Naive thymus-derived CD4-positive, alpha-beta T cell (primary cell): ENCODE measurements at places on chromosomes 7 and 10. TPM values are rescaled to one million over a fixed set of nuclear protein-coding genes. Genes with fewer than 3 reads are reported as not detected.

CUBN gene
- polyA plus RNA-seq, result 0.46 TPM

DNA sequence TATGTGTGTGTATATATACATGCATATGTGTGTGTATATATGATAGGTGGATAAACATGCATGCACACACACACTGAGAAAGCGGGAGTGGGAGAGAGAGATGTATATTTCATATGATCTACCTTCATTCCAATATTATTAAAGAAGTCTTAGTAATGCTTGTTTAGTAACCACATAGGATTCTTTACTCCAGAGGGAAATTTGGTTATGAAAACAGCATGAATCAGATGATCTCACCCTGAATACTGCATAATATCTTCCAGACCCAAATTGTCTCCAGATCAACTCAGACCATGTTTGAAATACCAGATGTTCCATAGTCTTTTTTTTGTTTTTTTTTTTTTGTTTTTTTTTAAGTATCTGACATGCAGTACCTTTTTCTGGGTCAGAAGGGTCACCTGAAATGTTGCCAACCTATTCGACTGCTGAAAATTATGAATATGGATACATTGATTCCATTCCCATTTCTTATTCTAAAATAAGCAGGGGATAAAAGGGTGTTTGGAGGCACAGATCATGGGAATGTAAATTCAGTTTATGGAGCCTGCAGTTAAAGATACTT, 17.4 kb downstream of the TES start:
- H3K27ac ChIP-seq, result no peak overlapping the region
- no peak overlapping the region for H3K4me3 ChIP-seq
- H3K4me1 ChIP-seq, result peaks cover 53% of the 10 kb centered on the region
- no peak for DNase-seq
- H3K27me3 ChIP-seq, result no peaks in the 10 kb centered on the region

DNA sequence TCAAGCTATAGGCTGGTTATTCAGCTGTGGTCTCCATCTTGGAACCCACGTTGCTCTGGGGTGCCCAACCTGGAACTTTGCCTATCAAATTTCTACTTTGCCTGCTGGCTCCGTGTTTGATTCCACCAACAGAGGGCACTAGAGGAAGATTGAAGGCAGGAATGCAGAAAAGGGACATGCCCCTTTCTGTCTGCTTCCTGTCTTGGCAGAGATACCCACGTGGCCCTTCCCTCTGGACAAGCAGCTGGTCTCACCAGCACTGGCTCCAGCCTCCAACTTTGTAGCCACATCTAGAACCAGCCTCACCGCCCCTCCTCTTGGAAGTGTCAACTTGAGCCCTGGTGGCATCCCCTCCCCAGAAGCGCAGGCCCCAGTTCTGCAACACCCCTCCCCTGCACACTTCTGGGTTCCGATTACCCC, 52.1 kb upstream of the ZNF438 start:
- no peaks in the 10 kb centered on the region for H3K4me1 ChIP-seq
- no peak overlapping the region for H3K4me3 ChIP-seq
- H3K27me3 ChIP-seq, result no peaks in the 10 kb centered on the region

GRCh38 chr7:148319316-148319808, 271.2 kb upstream of the C7orf33 start:
- no peaks in the 10 kb centered on the region for H3K36me3 ChIP-seq
- H3K4me1 ChIP-seq, result no peaks in the 10 kb centered on the region
- DNase-seq, result no peak
- H3K27me3 ChIP-seq, result no peaks in the 10 kb centered on the region
- H3K27ac ChIP-seq, result no peak overlapping the region
- H3K4me3 ChIP-seq, result no peak overlapping the region

DNA sequence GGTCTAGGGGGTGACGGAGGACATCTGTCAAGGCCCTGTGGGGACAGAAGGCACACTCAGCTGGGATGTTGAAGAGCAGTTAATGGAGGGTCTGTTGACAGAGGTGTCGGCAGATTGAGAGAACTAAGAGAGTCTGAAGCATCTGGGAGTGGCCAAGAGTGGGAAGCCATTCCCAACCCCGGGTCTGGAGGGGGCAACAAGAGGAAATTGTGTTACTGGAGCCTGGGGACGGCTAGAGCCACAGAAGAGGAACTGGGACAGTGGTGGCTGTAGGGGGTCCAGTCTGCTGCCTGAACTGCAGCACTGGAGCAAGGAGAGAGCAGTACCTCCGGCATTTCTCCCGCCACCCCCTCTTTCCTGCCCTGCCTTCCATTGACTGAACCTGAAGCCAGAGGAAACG, 136.6 kb downstream of the CHN2 start:
- H3K4me3 ChIP-seq, result no peak overlapping the region
- no peak overlapping the region for H3K27ac ChIP-seq
- H3K36me3 ChIP-seq, result no peaks in the 10 kb centered on the region
- no peaks in the 10 kb centered on the region for H3K4me1 ChIP-seq
- H3K27me3 ChIP-seq, result no peaks in the 10 kb centered on the region

DNA sequence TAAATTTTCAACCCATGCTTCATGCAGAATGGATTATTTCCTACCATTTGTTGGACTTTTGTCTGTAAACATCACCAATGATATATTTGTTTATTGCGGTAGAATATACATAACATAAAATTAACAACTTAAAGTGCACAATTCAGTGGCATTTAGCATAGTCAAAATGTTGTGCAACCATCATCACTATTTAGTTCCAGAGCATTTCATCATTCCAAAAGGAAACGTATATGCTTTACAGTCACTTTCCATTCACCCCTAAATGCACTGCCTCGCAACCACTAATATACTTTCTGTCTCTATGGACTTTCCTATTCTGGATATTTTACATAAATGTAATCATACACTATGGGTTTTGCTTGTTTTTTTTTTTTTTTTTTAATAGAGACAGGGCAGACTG, 11.4 kb upstream of the ZNF248 start:
- no peaks in the 10 kb centered on the region for H3K36me3 ChIP-seq
- H3K27me3 ChIP-seq, result no peaks in the 10 kb centered on the region
- no peak overlapping the region for H3K27ac ChIP-seq
- H3K4me1 ChIP-seq, result no peaks in the 10 kb centered on the region

BAIAP2L1 gene
- polyA plus RNA-seq, result 0.39 TPM

GRCh38 chr7:11207565-11207964, 233.9 kb downstream of the PHF14 start:
- no peaks in the 10 kb centered on the region for H3K4me1 ChIP-seq
- DNase-seq, result no peak
- no peak overlapping the region for H3K27ac ChIP-seq
- no peaks in the 10 kb centered on the region for H3K27me3 ChIP-seq

- no peak overlapping the region for H3K27ac ChIP-seq
- no peaks in the 10 kb centered on the region for H3K36me3 ChIP-seq
- H3K4me3 ChIP-seq, result no peak overlapping the region
- DNase-seq, result no peak
- H3K27me3 ChIP-seq, result no peaks in the 10 kb centered on the region
- no peaks in the 10 kb centered on the region for H3K4me1 ChIP-seq
Measured at GRCh38 chr7:111803015-111803758, 240.9 kb upstream of the IMMP2L start.

DNA sequence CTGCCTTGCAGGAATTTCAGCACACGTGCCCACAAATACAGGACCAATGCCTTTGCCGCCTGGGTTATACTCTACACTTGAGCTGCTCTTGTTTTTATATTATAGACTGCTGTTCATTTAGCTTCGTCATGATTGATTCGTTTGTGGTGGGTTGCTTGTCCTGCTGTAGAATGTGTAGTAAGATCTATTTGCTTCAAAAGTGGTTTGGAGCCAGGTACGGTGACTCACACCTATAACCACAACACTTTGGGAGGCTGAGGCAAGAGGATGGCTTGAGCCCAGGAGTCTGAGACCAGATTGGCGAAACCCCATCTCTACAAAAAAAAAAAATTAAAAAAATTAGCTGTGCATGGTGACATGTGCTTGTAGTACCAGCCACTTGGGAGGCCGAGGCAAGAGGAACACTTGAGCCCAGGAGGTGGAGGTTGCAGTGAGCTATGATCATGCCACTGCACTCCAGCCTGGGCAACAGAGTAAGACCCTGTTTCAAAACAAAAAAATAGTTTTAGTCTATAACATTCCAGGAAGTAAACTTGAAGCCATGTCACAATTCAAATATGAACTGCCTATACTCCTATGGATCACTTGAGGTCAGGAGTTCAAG, 9.0 kb upstream of the RHBDD2 start:
- DNase-seq, result no peak
- no peak overlapping the region for H3K4me3 ChIP-seq
- H3K4me1 ChIP-seq, result no peaks in the 10 kb centered on the region
- no peaks in the 10 kb centered on the region for H3K36me3 ChIP-seq

DNA sequence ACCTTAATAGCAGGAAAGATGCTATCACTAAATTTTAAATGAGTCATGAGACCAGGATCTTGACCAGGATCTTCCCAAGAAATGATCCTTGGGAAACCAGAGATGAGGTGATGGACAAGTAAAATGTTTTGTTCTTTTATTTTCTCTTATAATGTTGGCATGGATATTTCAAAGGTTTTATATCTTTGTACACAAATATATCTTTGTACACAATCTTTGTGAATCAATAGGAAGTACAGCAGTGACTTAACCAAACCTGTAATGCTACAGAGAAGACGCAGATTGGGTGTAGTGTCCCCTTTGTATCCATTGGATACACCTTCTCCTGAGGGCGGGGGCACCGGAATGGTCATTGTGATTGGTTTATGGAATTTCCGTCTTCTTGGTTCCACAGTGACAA, 180.1 kb upstream of the CCDC6 start:
- no peak overlapping the region for H3K4me3 ChIP-seq
- no peaks in the 10 kb centered on the region for H3K36me3 ChIP-seq
- DNase-seq, result no peak
- no peak overlapping the region for H3K27ac ChIP-seq
- no peaks in the 10 kb centered on the region for H3K4me1 ChIP-seq
- H3K27me3 ChIP-seq, result no peaks in the 10 kb centered on the region

- peaks cover 14% of the 10 kb centered on the region for H3K4me1 ChIP-seq
- no peaks in the 10 kb centered on the region for H3K36me3 ChIP-seq
- H3K27me3 ChIP-seq, result no peaks in the 10 kb centered on the region
- DNase-seq, result peak; percentile 43
- H3K27ac ChIP-seq, result peak overlapping the region; percentile 95
- H3K4me3 ChIP-seq, result no peak overlapping the region
Measured at GRCh38 chr7:12685550-12685949, 1.9 kb upstream of the ARL4A start.

- no peaks in the 10 kb centered on the region for H3K27me3 ChIP-seq
- no peaks in the 10 kb centered on the region for H3K4me1 ChIP-seq
- H3K36me3 ChIP-seq, result no peaks in the 10 kb centered on the region
- no peak for DNase-seq
- no peak overlapping the region for H3K27ac ChIP-seq
Measured at GRCh38 chr7:1257221-1257620, 24.5 kb downstream of the UNCX start.

- H3K4me1 ChIP-seq, result no peaks in the 10 kb centered on the region
- no peak overlapping the region for H3K27ac ChIP-seq
- H3K4me3 ChIP-seq, result no peak overlapping the region
- H3K36me3 ChIP-seq, result no peaks in the 10 kb centered on the region
- DNase-seq, result no peak
Measured at GRCh38 chr10:99487125-99487807, 45.5 kb upstream of the NKX2-3 start.

DNA sequence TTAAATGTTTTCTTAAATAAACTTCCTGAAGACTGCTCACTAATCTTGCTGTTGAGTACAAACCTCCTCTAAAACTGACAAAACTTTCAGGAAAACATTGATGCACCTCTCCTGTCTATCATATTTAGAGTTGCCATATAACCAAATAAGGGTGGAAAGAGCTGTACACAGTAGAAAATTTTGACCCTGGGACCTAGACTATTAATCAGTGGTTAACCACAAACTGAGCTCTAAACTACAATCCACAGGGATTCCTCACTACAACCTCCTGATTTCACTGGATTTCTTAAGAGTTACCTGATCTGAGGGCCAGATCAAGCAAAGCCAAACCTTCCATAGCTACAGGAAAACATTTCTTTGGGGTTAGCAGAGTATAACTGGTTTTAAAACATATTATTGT, 39.9 kb upstream of the WNT16 start:
- H3K4me3 ChIP-seq, result no peak overlapping the region
- no peaks in the 10 kb centered on the region for H3K36me3 ChIP-seq
- H3K27ac ChIP-seq, result no peak overlapping the region
- no peaks in the 10 kb centered on the region for H3K4me1 ChIP-seq
- no peak for DNase-seq

GRCh38 chr7:128831994-128832879, 2.0 kb downstream of the FLNC start:
- DNase-seq, result no peak
- peaks cover 15% of the 10 kb centered on the region for H3K27me3 ChIP-seq
- H3K4me1 ChIP-seq, result no peaks in the 10 kb centered on the region
- H3K27ac ChIP-seq, result no peak overlapping the region

DNA sequence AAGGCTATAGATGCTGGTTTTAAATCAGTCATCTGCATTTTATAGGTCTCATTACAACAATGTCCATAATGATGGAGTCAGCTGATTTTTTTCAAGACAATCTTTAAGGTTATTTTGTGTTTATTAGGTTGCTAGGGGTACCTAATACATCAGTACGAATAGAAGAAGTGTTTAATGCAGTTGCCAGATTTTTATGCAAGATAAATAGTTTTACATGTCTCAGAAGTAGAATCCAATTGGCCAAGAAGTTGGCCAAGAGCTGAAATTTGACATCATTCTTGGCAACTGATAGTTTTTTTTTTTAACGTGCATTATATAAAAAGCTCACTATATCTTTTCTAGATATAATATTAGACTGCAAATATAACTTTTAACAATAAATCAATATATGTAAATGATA, 208.5 kb downstream of the TRIL start:
- no peaks in the 10 kb centered on the region for H3K27me3 ChIP-seq
- H3K27ac ChIP-seq, result no peak overlapping the region

- no peak overlapping the region for H3K4me3 ChIP-seq
- no peaks in the 10 kb centered on the region for H3K27me3 ChIP-seq
- H3K4me1 ChIP-seq, result no peaks in the 10 kb centered on the region
- no peaks in the 10 kb centered on the region for H3K36me3 ChIP-seq
Measured at GRCh38 chr10:32112055-32112454, 55.8 kb upstream of the KIF5B start.

PFKFB3 gene
- 2.3 TPM for polyA plus RNA-seq
